ENCODE measurements at places on chromosomes 11 and 22. TPM values are rescaled to one million over a fixed set of nuclear protein-coding genes. Genes with fewer than 3 reads are reported as not detected.

GRCh38 chr11:65862191-65862735 lies 2.0 kb downstream of the MUS81 start:
- peak; percentile 56 for DNase-seq

GRCh38 chr11:85854212-85854556 lies 999 bp upstream of the CCDC83 start:
- no peak for DNase-seq

DNA sequence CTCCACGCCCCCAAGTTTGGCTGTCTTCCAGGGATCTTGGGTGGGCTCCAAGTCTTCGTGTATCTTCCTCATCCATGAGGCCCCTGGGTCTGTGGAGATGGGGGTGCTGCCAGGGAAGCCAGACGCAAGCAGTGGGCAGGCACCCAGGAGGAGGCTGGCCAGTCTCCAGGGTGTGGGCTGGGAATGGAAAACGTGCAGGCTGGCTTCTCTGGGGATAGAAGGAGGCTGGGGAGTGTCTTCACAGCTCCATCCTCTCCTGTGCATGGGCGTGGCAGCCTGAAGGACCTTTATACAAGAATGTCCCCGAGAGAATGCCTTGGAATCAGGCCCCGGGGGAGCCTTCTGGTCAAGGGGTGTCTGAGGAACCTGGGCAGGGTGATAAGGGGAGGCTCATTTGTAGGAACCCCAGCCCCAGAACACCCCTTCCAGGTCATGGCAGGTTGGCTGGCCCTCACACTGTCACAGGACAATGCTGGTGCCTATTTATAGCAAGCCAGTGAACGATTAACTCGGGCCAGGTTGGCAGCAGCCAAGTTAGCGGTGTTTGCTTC lies 14.0 kb downstream of the SGSM1 start:
- no peak for DNase-seq

- DNase-seq = no peak
Observed at GRCh38 chr11:110988671-110989070, 256.9 kb upstream of the POU2AF2 start.

GRCh38 chr11:68271023-68271780 lies 571 bp downstream of the C11orf24 start:
- DNase-seq = peak; percentile 69

Gene HSPB2
- 14.4 TPM for total RNA-seq

DNA sequence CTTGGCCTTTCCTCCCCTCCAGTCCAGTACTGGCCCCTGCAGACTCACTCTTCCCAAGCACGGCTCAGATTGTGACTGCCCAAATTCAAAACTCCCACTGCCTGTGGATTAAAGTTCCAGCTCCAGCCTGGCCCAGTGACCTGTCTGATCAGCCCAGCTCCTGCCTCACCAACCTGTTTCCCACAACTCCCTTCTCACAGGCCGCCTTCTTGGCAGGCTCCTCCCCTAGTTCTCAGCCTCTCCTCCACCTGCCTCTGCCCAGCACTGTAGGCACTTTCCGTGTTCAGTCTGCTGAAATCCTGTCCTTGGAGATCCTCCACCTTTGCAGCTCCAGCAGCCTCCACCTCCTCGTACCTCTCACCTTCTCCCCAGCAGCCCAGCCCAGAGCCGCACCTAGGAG lies 68.6 kb downstream of the MICAL2 start:
- no peak for DNase-seq
